NCI-H345 (cell line): ENCODE measurements at places on chromosomes 7 and 10.
A peak's percentile ranks its signal among the peaks of the same experiment; 100 is the strongest.

DNA sequence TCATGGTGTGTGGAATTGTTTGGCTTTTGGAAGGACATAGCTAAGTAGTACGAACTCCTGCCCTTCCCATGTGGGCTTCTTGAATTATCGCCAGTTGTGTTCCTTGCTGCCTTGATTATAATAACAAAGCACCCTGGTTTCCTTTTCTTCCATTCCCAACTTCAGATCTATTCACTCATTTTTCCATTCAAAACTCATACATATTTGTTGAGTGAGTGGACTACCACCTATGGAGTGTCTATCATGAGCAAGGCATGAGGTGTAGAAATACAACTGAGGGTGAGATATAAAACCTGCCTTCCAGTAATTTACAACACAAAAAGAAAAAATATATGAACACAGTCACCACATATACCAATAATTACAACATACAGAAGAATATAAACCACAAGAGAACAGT, 4.9 kb upstream of the COL17A1 start:
- no peak for DNase-seq

- DNase-seq, result no peak
Observed at GRCh38 chr7:19948160-19948559, 174.7 kb upstream of the TMEM196 start.

GRCh38 chr7:42262964-42263363, 26.0 kb upstream of the GLI3 start:
- DNase-seq, result no peak

DNA sequence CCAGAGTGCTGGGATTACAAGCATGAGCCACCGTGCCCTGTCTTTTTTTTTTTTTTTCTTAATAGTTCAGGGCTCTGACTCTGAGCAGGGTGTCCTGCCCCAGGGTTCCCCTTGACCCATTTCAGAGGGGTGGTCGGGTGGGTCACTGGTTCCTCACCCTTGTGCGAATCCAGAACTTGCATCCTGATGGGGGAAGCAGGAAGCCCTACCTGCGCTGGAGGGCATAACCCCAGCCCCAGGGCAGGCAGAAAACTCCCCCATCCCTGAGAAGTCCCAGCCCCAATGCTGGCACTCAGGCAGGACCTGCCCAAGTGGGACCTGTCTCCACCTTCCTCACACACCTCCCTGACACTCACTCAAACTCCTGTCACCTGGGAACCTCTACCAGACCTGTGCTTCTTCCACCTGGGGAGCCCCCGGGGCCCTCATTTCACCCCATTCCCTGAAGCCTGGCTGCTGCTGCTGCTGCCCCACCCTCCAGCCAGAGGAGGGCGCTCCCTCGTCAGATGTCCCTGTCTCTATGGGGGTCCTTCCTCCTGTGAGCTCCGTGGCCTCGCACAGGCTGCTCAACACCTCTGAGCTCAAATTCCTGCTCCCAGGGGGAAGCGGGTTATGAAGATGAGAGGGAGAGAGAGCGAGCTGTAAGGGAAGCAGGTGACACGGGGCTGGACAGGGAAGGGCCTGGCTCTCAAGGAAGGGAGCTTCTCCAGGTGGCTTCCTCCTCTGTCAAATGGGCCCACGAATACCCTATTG, 15.1 kb upstream of the ZNF273 start:
- DNase-seq, result no peak

- DNase-seq, result no peak
Observed at GRCh38 chr7:81186691-81187090, 267.8 kb upstream of the SEMA3C start.

DNA sequence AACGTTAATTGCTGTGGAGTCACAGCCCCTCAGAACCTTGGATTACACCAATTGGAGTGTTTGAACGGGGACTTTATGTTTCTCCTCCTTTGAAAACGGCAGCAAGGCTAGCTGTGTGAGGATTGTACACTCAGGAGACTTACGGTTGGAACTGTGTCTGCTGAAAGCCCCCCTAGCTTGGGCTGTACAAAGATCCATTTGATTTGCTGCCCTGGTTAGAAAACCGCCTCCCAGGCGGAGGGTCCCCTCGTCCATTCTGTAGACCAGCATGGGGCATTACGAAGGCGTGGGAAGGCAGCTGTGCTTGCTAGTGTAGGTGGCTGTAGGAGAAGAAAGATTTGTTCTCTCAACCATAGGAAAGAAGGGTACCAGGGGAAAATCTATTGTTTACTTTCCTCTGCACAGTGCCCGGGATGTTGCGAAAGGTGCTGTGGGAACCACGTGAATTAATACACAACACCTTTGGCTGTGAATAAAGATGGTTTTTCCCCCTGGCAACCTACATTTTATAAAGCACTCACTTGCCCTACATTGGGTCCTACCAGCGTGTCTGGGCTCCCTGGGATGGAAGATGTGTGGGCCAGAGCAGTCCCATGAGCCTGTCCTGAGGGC, 73.4 kb upstream of the BTBD16 start:
- DNase-seq, result no peak

DNA sequence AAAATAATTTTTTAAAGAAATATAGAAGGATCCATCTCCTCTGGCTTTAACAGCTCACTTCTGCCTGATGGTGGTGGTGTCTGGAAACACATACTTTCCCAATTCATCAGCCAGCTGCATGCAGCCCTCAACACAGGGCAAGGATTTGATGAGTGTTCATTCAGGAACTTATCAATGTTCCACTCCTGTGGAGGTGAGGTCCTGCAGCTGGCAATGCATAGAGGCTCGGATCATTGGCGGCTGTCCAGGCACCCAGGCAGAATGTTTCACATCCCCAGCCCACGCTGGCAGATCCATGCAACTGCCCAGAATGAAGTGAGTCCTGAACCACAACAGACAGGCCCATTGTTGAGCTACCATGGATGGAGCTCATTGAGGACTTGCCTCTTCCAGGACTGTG, 55.2 kb upstream of the KCNMA1 start:
- DNase-seq, result peak; percentile 67

- DNase-seq, result no peak
Observed at GRCh38 chr10:51765284-51765971, 66.0 kb upstream of the CSTF2T start.

DNA sequence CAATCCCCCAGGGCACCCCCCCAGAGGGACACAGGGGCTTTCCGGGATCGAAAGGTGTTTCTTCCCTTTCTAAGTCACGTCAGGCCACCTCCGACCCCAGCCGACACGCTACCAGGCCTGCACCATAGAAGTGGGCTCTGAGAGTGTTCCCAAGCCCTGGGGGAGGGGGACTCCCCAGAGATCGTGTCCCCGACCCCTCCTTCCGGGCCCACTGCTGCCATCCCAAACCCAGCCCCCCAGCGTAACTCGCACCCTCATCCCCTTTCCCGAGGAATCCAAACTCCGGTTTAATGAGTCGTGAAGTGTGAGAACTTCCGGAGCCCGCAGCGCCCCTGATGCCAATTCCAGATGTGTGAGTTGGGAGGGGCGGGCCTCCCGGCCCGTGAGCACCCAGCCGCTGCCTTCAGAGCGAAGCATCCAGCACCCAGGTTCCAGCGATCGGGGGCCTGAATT, 11.3 kb downstream of the UNCX start:
- no peak for DNase-seq

- DNase-seq, result no peak
Observed at GRCh38 chr10:14673189-14673861, 101.4 kb downstream of the FAM107B start.

DNA sequence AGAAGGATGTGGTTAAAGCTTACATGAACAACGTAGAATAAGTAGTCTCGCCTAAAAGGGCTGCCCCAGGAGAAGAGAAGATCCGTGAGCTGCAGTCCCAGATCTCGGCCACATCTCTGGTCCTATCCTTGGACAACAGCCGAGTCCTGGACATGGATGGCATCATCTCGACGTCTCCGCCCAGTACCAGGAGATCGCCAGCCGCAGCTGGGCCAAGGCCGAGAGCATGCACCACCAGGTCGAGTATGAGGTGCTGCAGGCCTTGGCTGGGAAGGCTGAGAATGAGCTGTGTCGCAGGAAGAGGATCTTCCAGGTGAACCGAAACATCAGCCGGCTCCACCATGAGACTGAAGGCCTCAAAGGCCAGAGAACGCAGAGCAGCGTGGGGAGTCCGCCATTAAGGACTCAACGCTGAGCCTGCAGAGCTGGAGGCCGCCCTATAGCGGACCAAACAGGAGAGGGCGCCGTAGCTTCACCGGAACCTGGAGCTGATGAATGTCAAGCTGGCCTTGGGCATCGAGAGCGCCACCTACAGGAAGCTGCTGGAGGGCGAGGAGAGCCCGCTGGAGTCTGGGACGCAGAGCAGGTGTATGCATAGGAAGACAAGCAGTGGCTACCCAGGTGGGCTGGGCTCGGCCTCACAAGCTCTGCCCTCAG, 22.2 kb downstream of the LIPK start:
- DNase-seq, result no peak

DNA sequence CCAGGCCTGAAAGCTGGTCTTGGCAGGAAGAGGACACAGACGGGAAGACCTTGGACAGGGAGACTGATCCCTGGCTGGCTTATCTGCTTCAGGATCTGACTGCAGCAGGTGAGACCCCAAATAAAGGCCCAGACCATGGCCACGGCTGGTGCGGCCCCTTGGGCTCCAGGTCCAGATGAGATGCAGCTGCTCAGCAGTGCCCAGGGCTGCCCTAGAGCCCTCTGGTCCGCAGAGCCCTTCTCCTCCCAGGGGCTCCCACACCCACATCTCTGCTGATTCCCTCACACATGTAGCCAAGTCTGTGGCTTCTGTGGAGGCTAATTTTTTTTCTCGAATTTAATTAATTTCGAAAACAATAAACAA, 46.3 kb downstream of the VIPR2 start:
- DNase-seq, result no peak

DNA sequence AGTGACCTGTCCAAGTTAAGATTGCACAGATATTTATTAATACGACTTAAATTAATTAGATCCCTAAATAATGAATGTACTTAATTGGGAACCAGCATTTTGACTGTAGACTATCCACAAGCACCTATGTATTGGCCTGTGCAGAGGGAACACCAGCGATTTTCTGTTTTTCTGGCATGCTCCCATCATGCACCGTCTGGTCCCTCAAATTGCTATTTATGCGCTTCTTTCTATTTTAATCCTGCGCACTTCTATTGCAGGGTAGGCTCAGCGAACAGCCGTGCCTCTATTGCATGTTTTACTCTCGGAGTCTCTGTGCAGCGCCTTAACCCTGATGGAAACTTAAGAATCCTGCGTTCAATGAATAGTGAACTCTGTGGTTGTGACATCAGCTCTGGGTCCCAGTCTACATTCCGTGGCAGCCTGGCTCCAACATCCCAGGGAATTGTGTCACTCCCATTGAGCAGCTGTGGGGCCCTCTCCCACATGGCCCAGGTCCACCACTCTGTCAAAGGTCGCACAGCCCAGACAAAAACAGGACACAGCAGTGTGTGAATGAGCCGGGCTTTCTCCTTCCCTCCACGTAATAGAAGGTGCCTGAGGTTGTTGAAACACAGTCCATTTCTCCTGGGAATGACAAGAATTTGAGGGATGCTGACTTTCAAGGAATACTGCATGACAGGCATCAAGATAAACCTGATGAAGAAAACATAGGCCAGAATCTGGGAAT, 239.7 kb upstream of the KLF6 start:
- no peak for DNase-seq

GRCh38 chr10:80491251-80492102, 37.4 kb downstream of the TSPAN14 start:
- DNase-seq, result no peak

- no peak for DNase-seq
Observed at GRCh38 chr10:106897719-106898118, 266.8 kb downstream of the SORCS1 start.

- DNase-seq, result no peak
Observed at GRCh38 chr10:77248104-77248790, 389.4 kb downstream of the KCNMA1 start.

DNA sequence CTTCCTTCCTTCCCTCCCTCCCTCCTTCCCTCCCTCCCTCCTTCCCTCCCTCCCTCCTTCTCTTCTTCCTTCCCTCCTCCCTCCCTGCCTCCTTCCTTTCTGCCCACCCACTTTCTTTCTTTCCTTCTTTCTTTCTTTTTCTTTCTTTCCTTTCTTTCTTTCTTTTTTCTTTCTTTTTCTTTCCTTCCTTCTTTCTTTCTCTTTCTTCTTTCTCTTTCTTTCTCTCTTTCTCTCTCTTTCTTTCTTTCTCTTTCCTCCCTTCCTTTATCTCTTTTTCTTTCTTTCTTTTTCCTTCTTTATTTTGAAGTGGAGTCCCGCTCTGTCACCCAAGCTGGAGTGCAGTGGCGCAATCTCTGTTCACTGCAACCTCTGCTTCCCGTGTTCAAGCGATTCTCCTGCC, 33.7 kb upstream of the GTF2IRD1 start:
- DNase-seq, result no peak

- DNase-seq, result no peak
Observed at GRCh38 chr7:31748084-31748483, 61.1 kb downstream of the PPP1R17 start.

- no peak for DNase-seq
Observed at GRCh38 chr10:100995181-100995580, 4.4 kb upstream of the LZTS2 start.

DNA sequence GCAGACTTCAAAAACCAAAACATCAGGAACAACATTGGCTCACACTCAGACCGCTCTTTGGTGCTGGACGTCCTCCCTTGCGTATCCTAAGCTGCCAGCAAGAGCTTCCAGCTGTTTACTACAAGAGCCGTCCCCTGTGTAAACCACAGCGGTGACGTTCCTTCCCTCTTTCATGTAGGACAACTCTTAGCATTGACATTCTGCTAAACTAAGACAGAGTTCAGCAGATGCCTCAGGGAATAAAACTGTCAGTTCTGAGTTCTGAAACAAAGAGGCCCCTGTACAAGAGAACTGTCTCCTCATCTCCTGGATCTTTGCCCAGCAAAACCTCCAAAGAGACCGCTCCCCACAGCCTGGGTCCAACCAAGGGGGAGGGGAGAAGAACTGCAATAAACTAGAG, 57.8 kb upstream of the OPALIN start:
- DNase-seq, result no peak

DNA sequence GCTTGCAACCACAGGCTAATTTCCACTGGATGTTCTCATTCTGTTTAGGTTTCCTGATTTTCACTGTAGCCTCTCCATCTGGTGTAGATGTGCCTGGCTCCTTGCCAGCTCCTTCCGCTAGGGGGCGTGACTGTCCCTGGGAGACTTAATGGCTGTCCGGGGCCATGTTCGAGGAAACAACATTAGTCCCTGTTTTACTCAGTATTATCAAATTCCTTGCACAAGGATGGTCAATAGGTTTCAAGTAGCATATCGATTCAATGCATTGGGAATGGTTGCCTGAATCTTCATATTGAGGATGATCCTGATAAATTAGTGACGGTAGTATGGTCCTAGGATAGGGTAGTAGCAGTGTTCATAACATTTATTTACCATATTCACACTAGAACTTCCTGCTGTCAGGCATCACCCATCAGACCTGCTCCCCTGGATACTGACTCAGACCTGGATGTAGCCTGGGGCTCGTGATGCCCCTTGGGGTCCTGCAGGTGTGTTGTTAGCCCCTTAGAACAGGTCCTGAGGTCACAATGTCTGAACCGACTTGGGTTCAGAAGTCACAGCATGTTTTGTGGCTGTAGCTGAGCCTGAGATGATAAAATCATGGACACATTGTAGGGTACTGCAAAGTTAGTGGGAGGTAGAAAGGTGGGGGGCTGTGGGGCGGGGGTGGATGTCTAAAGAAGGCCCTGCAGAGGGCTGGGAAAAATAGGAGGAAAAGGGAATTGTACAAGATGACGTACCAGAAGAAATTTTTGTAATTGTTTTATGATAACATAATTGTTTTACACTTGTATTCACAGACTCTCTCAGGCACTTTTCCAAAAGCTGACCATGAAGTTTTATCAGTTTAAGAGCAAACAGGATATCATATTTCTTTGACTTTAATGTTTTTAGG, 8.9 kb upstream of the EXOC6 start:
- peak; percentile 0 for DNase-seq
